Activated naive CD8-positive, alpha-beta T cell treated with anti-CD3 and anti-CD28 coated beads for 36 hours (primary cell): ENCODE measurements at places on chromosomes 7 and 10.

DNA sequence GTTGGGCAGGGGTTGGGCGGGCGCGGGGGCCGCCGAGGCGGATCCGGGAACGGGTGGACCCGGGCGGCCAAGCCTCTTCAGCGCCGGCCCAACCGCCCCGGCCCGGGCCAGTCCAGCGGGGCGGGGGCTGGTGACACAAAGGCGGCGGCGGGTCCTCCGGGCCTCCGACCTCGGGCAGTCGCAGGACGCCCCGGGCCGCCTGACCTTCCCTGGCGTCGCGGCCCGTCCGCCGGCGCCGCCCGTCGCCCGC lies 54.2 kb downstream of the METTL2B start:
- DNase-seq = no peak

DNA sequence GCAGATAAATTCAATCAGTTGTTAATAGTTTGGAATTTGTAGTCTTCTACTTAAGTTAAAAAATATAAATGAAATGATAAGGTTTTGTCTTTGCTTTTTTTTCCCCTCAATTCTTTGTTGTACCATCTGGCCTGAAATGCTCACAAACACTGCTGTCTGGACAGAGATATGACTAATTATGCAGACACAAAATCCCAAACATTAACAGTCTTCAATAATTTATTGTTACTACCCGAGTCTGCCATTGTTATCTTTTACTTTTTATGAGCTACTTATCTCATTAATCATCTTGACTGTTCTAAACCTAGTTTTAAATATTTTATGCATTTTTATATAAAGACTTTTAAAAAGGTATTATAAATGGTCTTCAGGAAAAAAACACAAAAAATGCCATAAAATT lies 64.7 kb upstream of the THSD7A start:
- no peak for DNase-seq

DNA sequence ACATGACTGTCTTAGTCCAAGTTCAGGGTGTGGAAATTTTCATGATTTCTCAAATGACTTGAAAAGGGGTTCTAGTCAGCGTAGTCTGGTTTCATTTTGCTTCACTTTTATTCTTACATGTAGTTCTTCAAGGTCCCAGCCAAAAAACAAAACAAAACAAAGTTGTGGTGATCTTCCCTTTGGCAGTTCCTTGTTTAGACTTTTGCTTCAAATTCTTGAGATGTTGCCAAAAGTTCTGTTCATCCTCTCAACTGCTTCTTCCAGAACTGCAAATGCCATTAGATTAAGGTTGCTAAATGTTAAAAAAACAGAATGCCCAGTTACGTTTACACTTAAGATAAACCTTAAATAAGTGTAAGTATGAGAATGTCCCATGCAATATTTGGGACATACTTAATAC lies 370.8 kb upstream of the LRRTM3 start:
- no peak for DNase-seq

DNA sequence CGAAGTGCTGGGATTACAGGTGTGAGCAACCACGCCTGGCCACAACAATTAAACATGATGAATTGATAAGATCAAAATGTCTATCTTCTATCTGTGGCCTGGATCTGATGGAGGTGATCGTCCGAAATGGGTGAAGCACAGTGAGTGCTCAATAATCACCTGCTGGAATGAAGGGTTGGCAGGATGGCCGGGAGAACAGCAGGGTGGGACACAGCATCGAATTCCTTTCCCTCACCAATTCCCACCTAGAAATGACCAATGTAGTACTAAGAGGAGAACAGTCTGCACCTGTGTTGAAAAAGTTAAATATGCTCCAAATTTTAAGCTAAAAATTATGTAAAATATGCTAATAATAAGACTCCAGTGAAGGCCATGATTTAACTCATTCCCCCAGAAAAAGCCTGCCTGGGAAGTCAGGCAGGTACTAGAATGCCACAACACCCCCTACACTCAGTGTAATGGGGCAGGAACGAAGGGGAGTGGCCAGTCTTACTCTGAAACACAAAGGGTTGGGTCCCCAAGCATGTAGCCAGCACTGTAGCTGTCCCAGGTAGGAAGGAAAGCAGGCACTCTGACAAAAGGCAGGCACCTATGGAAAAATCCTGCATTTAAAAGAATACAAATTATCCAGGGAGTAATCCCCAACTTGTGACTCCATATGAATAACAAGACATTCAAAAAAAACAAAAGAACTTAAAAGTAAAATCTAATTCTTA lies 110.3 kb downstream of the VPS41 start:
- DNase-seq = no peak

DNA sequence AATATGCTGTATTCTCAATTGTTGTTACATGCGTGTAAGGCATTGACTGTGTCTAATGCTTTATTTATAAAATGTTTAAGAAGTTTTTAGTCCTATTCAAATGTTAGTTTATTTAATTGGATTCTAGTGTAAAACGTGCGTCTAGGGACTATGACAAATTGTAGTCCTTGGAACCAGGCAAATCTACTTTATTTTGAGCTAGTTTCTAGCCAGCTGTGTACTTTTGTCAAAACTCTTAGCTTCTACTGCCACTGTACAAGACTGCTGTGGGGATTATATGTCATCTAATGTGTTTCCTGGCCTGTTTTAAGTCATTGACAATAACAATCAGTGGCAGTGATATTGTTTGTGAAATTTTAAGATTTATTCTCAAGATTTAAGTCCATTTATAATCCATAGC lies 220.5 kb upstream of the SEMA3D start:
- DNase-seq = no peak

DNA sequence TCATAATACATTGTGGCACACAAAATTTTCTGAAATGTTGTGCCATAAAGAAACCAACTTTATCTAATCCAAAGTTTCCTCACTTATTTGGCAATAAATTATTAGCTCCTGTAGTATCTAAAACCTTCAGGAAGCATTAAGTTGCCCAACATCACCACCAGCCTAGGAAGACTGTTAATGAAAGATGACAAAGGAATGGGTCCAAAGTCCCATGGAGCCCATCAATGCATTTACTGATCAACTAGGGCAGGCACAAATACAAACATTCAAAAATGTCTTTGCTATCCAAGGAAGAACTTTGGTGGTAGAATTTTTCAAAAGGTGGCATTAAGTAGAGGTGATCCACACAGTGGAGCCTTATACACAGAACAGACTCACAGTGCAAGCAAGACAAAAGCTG lies 4.5 kb downstream of the GRB10 start:
- no peak for DNase-seq

- DNase-seq = peak; percentile 74
Observed at GRCh38 chr10:12181065-12181775, 14.5 kb downstream of the NUDT5 start.

DNA sequence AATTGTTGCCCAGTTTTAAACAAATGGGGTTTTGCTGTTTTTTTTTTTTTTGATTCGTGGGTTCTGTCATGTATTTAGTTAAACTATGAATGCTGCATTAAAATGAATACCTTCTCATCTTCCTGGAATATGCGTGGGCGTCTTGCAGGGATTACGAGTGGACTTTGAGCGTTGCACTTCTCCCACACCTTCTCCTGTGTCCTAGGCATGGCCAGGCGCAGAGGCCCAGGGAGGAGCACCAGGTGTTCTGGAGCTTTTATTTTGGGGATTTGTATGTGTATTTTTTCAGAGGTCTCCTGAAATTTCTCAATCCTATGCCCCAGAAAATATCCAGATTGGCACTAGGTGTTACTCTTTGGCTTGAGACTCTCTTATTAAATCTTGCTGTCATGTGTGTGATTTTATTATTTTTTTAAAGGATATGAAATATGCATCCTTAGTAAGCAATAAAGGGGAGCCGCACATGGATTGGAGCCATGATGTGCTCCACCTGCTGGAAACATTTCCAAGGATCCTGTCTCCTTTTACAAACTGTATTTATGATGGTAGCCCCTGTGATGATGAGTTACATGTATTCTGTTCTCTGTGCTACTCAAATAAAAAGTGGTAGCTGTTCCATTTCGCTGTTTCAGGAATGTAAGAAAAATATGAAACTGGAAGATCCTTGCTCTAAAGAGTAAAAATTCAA lies 482.2 kb upstream of the KLF6 start:
- no peak for DNase-seq

GRCh38 chr10:62916141-62916603 lies 100.0 kb upstream of the EGR2 start:
- no peak for DNase-seq

DNA sequence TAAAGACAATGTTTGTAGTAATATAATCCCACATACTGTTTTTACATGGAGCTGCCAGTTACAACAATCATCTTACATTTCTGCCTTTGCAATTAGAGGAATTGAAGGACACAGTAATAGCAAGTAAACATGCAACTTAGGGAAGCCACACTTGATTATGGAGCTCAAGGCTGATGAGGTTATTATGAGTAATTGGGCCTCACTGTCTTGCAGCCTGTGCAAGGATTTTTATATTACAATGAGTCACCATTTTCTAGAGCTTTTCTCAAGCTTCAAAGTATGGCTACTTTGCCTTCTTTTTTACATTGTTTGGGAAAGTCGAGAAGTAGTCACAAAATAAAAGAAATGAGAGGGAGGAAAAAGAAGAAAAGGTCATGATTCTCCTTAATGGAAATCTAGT lies 226.4 kb downstream of the KIAA1217 start:
- DNase-seq = no peak

DNA sequence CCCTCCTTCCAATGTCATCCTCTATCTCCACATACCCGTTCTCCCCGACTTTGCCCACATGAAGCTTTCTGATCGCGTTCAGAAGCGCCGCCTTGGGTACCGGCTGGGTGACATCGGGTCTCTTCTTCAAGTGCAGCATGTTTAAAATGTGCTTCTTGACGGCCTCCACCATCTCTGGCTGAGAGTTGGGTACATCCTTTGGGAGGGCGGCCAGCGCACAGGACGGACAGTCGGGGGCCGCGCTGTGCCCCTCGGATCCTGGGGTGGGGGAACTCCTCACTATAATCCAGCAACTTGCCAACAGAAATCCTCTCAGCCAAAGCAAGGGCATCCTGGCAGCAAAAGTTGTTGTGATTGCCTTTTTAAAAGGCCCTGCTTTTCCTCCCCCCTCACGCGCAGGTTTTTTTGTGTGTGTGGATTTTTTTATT lies 2.8 kb downstream of the INHBA start:
- DNase-seq = no peak

DNA sequence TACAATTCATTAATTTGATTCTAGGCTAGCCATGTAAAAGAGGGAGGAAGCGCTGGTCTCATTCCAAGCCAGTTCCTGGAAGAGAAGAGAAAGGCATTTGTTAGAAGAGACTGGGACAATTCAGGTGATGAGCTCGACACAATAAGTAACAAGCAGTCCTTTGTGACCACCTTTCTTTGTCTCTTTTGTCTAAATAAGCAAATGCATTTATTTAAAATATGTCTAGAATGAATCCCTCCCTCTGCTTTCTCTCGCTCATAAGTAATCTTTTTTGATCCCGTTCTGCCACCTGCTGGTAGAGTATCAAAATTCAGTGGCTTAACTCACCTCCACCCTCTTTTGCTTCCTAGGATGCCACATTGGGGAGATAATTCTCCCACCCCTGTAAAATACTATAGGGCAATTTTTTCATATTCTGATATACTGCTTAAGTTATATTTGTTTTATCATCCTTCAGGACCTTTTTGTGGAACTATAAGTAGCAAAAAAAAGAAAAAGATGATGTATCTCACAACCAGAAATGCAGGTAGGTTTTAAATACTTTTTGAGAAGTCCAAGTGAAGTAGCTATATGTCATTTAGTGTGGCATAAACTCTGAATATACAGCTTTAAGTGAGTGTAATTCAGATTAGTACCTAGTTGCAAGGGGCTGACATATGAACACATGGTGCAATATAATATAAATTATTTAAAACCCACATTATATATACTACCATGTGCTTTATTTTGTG lies 91.5 kb downstream of the GSDME start:
- DNase-seq = peak; percentile 20

DNA sequence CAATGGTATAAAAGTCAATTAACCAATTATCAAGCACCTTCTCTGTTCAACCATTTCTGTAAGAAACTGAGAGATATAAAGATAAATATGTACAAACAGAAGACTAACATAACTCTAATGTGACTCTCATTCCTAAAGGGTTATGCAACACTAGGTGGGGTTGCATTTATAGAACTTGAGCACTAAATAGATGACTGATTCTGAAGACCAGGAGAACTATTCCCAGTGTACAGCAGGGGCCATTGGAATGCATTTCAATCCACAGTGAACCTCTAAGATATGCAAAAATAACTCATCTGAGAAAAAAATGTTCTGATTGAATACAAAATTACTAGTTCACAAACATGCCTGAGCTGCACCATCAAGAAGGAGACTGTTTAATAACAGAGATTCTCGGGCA lies 341.2 kb upstream of the STEAP1 start:
- DNase-seq = no peak

GRCh38 chr10:58385784-58386112 lies 538 bp downstream of the TFAM start:
- DNase-seq = peak; percentile 14

DNA sequence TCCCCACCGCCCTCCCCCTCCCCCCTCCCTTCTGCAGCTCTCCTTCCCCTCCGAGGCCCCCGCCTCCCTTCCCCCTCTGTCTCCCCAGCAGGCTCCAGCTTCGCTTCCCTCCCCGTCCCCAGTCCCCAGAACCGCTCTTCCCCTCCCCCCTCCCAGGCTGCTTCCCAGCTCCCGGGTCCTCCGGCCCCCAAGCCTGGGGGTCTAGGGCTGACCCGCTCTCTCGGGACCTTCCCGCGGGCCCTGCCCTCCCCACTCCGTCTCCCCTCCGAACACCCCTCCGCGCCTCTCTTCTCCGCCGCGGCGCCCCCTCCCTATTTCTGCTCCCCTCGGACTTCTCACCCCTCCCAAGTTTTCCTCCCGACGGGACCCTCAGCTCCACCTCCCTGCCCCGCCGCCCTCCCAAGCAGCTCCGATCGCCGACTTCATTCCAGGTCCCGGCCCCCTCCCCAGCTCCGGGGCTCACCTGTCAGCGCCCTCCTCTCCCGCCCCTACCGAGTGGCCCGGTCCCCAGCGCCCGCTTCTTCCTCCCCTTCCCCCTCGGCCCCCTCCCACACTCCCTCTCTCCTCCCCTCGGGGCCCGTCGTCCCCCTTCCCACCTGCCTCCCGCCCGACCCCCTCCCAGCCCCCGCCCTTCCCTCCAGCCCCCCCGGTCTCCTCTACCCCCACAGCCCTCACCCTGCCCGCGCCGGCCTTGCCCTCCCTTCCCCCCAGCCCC lies 990 bp downstream of the ZNF467 start:
- DNase-seq = no peak

GRCh38 chr7:73885975-73886798 lies 25.2 kb downstream of the TMEM270 start:
- no peak for DNase-seq

- DNase-seq = no peak
Observed at GRCh38 chr10:1290071-1290471, 233.9 kb downstream of the WDR37 start.

- no peak for DNase-seq
Observed at GRCh38 chr10:94288361-94289101, 74.2 kb downstream of the NOC3L start.
